ENCODE measurements at places on chromosomes 3 and 15.

GRCh38 chr3:79286882-79287281 is 480.9 kb downstream of the ROBO1 start:
- no peak for DNase-seq

GRCh38 chr3:185342459-185343174 is 20.3 kb upstream of the MAP3K13 start:
- DNase-seq = no peak

DNA sequence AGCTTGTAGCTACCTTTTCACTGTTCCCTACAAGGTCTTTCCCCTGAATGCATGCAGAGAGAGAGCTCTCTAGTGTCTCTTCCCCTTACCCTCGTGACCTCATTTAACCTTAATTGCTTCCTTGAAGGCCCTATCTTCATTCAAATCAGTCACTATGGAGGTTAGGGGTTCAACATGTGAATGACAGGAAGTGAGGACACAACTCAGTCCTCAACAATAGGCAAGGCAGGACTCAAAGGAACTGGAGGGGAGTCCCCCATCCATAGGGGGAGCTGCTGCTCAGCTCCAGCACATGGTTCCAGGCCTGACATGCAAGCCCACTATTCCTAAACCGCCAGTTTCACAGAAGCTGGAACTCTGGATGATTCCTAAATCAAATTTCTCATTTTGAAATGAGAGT is 33.8 kb upstream of the GYG1 start:
- no peak for DNase-seq

GRCh38 chr15:94670438-94671034 is 439.2 kb downstream of the MCTP2 start:
- DNase-seq = peak; percentile 21

GRCh38 chr3:12686096-12686495 is 22.2 kb upstream of the RAF1 start:
- DNase-seq = no peak

DNA sequence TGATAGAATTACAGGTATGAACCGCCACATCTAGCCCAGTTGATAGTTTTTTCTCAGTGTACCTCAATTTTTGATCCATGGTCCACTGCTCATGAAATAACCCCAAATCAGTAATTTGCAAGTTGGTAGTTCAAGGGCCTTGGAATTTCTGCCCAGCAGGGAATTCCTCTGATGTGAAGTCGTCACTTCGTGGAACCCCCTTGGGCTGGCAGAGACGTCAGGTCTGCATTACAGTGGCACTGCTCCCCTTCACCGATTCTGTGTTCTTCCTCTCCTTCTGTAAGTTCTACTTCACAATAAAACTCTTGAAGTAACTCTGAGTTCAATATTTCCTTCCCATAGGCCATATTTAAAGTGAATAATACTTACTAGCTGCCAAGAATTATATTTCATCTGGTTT is 881.0 kb downstream of the OTOL1 start:
- DNase-seq = no peak

- DNase-seq = no peak
Measured at GRCh38 chr15:89521605-89522004, 25.2 kb upstream of the RHCG start.

DNA sequence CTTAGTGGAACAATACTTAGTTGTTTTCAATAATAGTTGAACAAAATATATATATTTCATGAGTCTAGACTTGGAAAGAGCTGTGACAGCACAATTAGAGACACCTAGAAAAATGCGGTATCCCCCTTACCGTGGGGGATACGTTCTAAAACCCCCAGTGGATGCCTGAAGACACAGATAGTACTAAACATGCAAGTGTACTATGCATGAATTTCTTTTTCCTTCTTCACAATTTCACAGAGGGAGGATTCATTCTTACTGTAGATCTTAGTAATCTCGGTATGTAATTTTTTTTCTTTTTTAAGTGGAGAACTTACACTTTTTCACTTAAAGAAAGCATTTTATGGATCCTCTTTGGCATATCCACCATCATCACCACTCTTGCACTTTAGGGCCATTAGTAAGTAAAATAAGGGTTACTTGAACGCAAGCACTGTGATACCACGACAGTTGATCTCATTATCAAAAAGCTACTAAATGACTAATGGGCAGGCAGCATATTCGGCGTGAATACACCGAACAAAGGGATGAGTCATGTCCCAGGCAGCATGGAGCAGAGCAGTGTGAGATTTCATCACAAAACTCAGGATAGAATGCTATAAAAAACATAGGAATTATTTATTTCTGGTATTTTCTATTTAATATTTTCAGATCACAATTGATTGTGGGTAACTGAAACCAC is 72.3 kb upstream of the ZNF280D start:
- DNase-seq = no peak

DNA sequence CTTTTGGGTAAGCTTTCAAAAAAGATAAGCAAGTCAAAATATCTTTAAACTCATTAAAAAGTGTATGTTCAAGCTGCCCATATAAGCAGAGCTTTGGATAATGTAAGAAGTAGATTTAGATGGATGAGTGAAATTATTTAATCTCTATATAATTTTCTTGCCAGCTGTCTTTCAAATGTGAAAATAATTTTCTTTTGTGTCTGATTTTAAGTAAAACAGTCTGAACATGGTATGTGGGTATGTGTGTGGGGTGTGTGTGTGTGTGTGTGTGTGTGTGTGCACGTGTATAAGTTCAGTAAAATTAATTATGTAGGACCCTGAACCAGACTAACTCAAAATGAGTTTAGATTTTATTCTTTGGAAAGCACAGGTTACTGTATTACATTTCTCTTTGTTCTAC is 155.2 kb upstream of the CGNL1 start:
- DNase-seq = no peak

DNA sequence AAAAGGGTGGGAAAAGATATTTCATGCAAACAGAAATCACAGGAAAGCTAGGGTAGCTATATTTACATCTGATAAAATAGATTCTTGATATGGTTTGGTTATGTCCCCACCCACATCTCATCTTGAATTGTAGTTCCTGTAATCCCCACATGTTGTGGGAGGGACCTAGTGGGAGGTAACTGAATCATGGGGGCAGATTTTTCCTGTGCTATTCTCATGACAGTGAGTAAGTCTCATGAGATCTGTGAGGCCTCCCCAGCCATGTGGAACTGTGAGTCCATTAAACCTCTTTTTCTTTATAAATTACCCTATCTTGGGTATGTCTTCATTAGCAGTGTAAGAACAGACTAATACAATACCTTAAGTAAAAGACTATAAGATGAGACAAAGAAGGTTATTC is 558.1 kb downstream of the RSL24D1 start:
- no peak for DNase-seq

DNA sequence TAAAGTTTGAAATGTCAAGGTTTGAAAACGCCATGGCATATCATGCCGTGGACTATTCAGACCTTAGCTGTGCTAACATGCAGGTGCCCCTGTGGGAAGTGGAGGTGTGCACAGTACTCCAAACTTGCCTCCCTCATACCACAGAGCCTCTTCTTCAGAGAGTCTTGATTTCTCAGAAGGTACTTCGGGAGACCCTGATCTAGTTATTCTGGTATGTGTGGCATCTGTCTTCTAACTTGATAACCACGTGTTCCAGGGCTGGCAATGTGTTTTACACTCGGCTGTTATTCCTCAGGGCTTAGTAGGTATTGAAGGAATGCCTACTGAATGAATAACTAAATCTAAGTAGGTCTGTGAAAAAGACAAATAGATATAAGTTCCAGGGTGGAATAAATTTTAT is 309.9 kb downstream of the CLSTN2 start:
- no peak for DNase-seq

GRCh38 chr3:114115143-114115542 is 58.6 kb downstream of the QTRT2 start:
- DNase-seq = no peak

DNA sequence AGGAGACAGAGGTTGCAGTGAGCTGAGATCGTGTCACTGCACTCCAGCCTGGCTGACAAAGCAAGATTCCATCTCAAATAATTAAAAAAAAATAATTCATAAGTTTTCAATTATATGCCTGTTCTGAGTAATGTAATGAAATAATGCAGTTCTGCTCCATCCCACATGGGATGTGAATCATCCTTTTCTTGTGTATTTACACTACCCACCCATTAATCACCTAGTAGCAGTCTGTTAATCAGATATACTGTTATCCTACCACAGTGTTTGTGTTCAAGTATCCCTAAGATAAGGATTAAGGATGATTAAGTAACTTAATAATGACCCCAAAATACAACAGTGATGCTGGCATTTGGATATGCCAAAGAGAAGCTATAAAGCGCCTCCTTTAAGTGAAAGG is 38.8 kb downstream of the PIGB start:
- DNase-seq = no peak

DNA sequence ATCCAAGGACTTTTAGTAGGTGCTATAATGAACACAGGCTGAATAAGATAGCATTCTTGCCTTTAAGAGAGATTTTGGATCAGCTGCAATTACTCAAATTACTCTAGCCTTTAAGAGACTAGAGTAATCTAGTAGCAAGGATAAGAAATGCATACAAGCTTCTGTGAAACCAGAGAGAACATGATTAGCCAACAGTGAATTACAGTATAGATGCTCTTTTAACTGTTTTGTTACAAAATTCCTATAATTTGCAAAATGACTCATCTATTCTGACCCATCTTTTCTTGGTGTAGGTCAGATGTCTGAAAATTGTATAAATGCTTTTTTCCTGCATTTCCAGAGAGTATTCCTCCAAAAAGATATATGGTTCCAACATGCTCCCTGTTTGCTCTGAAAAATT is 66.9 kb downstream of the CEP63 start:
- no peak for DNase-seq

DNA sequence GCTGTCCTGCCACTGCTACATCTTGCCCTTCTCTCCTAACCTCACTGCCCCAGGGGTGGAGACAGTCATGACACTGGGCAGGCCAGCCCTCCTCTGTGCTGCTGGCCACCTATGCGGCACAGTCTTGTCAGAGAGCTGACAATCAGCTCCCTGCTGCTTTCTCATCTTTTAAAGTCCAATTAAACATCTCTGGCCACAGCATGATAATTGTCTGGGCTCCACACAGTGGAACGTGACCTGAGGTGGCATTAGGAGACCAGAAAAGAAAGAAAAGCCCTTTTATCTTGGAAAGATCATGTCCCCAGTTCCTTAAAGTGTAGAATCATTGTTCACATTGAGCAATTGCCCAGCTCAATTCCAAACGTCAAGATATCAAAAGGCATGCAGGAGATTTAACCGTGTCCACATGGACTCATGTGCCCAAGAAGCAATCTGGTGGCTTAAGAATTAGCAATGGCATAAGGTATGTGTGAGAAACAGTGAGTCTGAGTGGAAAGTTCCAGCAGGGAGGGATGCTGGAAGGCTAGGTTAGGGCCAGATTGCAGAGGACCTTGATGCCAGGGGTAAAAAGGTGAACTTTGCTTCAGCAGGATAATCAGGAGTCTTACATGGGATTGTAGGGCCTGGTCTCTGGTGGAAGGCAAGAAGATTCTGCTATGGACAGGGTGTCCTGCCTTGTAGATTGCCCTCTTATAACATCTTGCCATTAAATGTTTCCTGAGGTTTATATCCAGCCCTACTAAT is 15.3 kb upstream of the CACNA1D start:
- DNase-seq = no peak

DNA sequence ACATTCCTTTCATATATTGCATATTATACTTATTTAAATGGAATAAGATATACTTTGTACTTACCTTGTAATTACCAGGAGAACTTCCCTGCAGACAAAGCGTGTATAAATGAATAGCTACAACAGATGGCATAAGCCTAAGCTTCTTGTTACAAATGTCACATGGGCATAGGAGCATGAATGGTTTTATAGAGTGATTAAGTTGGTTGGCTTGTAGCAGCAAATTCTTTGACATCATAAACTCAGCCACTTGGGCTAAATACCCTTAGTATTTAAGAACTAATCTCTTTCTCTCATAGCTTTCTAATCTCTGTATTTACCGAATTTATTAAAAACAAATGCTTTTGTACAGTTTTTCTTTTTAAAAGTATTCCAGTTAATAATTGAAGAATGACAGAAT is at the start of gene UBAP1L:
TSS of gene UBAP1L (minus strand) at position 115 of the 400 bp plus-strand sequence. CDS start 8,985 bp downstream, outside the sequence.
- no peak for DNase-seq

- no peak for DNase-seq
Measured at GRCh38 chr3:16768014-16768413, 116.7 kb upstream of the PLCL2 start.

GRCh38 chr15:36313021-36313420 is 266.4 kb upstream of the CDIN1 start:
- no peak for DNase-seq

- no peak for DNase-seq
Measured at GRCh38 chr15:41792000-41792637, 17.8 kb downstream of the MAPKBP1 start.

- DNase-seq = no peak
Measured at GRCh38 chr3:151362751-151363174, 21.8 kb downstream of the P2RY12 start.

DNA sequence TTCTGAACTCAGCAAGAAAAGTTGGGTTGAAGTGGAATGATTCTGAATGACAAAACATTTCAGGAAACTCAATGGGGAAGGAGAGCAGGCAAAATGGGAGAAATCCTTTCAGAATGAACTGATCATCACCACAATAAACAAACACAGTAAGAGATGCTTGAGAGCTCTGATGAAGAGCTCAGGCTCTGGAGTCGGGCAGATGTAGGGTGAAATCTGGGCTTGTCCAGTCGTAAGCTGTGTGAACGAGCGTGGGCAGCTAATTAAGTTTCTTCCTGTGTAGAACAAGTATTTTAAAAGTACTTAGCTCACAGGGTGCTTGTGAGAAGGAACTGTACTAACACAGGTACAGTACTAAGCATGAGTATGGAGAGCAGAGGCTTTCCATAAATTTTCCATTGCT is 406.2 kb downstream of the FOXP1 start:
- DNase-seq = no peak

DNA sequence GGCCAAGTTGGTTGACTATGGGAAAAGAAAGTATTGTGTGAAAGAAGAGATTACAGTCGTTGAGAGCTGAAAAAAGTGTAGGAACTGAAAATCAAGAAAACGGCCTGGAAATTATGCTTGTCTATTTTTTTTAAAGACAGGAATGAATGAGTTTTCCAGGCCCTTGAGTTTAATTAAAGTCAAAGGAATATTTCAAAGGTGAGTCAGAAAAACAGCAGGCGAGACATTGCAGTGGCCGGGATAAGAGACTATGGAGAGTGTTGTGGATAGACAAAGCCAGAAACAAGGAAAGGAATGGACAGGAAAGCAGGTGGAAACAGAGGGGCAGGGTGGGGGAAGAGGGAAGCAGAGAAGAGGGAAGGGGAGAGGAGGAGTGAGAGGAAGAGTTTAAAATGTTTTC is 275.1 kb upstream of the LRTM1 start:
- no peak for DNase-seq

GRCh38 chr3:31841515-31841914 is 139.5 kb downstream of the OSBPL10 start:
- no peak for DNase-seq

GRCh38 chr15:38068626-38069391 is 134.4 kb downstream of the TMCO5A start:
- DNase-seq = peak; percentile 18

GRCh38 chr15:98143116-98143515 is 182.6 kb downstream of the ARRDC4 start:
- no peak for DNase-seq

Measured in B cell (primary cell).